Fibroblast of upper back skin (primary cell): ENCODE measurements at places on chromosomes 3 and 15.
A peak's percentile ranks its signal among the peaks of the same experiment; 100 is the strongest.

GRCh38 chr3:197801891-197802778 is 11.1 kb downstream of the LRCH3 start:
- peak; percentile 28 for DNase-seq

DNA sequence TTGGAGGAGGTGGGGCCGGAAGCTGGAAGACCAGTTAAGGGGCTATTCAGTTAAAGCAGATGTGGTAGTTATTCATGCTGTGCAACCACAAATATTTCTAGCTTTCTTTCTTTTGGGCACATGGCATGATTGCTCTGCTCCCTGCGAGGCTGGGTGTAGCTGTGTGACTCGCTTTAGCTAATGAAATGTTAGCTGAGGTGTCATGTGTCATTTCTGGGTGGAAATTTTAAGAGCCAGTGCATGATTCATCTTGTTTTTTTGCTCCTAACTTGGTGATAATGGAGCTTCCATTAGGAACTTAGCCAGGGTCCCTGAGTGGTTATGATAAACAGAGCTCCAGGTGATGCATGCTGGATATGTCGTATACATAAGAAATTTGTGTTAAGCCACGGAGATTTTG is 300.6 kb downstream of the SATB1 start:
- DNase-seq: peak; percentile 86

DNA sequence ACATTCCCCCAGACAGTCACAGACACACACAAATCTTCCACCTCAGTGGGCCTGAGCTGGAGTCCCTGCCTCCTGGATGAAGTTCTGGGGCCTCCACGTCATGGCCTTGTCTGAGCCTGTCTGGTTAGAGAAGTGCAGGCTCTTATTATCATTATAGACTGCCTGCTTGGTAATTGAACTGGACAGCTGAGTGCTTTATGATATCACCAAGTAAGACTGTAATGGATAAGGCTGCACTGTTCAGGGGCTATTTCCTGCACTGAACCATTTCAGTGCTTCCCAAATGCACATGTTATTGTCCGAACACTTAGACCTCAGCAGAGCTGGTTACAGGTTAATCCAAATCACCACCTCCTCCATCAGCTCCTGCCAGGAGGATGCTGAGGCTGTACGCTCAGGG is 8.7 kb upstream of the ST6GAL1 start:
- DNase-seq: no peak

DNA sequence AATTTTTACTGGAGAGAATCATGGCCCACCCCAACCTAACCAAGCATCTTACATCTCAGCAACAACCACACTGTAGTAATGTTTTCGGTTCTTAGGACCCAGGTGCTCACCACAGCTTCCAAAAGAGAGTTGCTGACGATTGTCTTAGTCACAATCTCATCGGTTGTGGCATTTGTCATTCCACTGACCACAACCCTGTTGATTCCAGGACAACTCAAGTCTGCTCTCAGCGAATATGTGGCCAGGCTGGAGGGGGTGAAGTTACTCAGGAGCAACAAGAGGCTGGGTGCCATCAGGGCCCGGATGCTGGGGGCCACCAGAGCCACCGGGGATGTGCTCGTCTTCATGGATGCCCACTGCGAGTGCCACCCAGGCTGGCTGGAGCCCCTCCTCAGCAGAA is 25.9 kb downstream of the GALNT15 start:
- DNase-seq: peak; percentile 32

DNA sequence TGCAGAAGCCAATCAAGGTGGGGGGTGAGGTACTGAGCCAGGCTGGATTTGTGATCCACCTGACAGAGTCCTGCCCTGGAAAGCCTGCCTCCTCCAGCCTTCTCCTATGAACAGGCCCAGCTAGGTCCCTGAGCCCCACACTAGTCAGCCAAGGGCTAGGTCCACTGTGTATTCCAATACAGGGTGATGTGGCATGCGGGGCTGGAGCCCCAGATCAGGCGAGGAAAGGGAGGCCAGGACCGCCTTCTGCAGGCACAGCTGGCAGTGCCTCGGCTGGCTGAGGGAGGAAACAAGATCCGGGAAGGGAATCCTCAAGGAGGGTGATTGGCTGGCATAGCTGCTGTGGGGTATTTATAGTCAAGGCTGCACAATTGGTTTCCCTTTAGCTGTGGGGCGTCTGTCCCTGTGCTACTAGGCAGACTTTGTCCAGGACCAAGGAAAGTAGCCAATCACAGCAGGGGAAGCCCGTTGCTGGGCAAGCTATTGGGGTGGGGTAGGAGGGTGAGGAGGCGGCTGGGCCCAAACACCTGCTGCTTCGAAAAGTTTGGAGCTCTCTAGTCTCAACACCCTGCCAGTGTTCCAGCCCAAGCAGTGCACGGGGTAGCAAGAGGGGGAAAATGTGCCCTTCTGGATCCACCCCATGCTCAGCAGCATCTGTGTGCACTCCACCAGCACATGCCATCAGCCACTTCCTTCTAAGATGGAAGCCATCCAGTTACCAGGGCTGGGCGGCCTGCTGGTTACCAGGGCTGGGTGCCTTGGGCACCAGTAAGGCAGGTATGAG is 5.9 kb downstream of the KY start:
- no peak for DNase-seq

- DNase-seq: no peak
Observed at GRCh38 chr15:56383010-56383409, 17.8 kb downstream of the TEX9 start.

DNA sequence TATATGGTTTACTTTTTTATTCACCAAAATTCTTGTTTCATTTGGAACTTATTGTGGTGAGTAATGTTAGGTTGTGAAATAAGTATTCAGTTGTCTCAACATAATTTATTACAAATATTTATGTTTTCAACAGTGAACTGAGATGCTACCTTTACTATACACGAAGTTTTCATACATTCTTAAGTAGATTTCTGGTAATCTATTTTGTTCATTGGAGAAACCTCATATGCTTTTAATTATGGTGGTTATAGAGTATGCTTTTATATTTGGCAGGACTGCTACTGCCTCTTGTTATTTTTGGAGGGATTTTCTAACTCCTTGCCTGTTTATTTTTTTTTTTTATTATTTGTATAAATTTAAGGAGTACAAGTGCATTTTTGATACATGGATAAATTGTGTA is 253.1 kb downstream of the NLGN1 start:
- DNase-seq: no peak
